Activated CD4-positive, alpha-beta memory T cell treated with anti-CD3 and anti-CD28 coated beads, Interleukin-2, amount 10 ng/mL, durations not matched to agents 7 days and 5 days (primary cell): ENCODE measurements at places on chromosomes 7 and 10.

- no peak for DNase-seq
Measured at GRCh38 chr10:72204296-72204695, 11.5 kb upstream of the ANAPC16 start.

DNA sequence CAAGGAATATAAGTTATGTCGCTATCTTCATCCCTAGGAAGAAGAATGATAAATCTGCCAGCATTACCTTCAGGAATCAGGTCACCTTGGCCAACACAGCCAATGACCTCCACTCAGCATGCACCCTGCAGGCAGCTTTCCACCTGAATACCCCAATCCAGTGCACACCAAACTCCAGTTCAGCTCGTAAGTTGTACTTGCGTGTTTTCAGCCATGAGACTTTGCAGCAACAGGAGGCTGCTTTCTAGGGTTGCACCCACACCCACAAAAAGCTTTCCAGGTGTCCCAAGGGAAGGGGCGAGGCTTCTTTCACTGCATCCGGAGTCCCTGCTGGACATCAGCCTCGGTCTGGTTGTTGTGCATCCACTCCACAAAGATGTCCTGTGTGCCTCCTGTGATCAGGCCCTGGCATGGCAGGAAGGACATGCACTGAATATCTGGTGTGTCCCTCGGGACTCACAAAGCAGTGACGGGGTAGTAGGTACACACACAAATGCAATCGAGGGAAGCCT, 282.9 kb downstream of the GRID1 start:
- DNase-seq, result no peak

GRCh38 chr10:119511828-119512515, 30.5 kb downstream of the RGS10 start:
- no peak for DNase-seq

DNA sequence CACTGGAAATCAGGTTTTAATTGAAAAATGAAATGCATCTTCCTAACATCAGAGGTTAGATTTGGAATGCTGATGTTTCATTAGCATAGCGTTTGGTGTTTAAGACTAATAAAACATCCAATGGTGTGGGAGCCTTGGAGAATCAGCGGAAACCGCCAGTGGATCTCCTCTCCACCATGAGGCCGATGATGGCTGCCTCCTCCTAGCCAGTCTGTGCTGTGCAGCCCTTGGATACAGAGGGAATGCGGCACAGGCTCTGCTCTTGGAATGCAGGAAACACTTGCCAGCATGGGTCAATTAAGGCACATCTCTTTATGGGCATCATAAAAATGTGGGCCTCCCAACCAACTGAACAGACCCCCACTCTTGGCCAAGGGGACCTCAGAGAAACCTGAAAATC, 259.9 kb downstream of the GLRX3 start:
- no peak for DNase-seq

- no peak for DNase-seq
Measured at GRCh38 chr10:33434933-33435332, 100.5 kb upstream of the NRP1 start.

DNA sequence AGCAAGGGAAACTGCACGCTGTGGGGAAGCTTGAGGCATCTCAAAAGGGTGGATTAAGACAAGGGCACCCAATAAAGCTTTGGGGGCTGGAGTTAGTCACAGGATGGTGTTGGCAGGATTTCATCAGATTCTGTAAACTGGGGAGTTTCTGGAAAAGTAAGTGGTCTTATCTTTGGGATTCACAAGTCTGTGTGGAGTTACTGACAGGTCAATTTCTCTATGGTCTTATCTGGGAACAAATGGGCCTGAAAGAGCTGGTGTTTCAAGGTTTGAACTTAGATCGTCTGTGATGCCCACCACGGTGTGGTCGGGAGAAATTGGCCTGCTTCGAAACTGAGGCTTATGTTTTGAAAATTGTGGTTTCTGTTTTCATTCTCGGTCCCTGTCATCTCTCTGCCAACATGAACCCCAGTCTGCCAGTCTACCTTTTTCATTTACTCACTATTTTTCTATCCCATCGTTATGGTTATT, 23.8 kb upstream of the AOAH start:
- no peak for DNase-seq
